KG1 (cell line): ENCODE measurements at places on chromosomes 12 and 14.

DNA sequence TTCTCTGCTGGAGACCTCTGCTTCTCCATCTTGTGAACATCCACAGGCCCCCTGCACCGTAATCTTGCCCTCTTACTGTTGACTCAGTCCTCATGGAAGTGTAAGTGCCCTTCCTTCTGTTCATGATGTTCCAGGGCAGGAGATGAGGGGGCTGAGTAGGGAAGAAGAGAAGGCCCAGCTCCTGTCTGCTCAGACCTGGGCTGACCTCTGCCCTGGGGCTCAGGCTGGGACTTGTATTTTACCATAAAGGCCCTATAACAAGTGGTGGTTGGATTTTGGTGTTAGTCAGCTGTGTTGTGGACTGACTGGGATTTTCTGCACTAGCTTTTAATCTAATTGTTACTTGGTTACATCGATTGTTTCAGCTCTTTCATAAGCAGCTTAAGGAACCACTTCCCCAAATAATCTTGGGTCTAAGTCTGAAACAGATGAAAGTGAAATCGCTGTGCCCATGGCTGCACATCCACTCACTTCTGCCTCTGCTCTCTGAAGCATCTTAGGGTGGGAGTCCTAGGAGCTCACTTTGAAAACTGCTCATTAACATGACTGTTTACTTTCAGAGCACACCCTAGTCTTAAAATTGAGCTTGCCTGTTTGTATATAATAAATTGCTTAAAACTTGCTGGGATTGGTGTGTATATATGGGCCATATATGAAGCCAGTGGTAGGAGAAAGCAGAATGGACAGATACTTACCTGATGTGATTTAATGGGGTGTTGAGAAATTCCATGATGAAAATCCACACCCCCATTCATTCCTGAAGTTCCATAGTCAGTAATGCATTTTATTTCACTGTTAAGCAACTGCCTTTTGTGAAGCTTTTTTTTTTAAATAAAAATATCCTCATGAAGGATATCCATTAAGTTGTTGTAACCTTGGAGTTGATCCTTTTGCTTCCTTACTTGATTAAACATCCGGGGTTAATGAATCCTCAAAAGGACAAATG lies 17.7 kb downstream of the C12orf71 start:
- DNase-seq = no peak

DNA sequence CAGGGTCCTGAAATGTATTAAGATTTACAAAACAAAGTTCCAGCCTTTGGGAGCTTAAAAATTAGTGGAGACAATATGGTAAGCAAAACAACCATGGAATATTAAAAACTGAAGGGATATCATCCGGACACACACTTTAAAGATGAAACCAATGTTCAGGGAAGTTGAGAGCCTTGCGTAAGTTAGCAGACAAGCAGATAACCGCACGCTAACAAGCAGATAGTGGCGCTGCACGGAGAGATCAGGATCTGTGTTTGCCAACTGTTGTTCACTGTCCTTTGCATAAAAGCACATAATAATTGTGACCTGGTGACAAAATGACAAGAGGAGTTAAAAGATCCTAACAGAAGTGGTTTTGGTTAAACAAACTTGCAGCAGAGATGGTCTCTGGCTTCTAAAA lies 14.3 kb upstream of the TMEM229B start:
- DNase-seq = no peak

DNA sequence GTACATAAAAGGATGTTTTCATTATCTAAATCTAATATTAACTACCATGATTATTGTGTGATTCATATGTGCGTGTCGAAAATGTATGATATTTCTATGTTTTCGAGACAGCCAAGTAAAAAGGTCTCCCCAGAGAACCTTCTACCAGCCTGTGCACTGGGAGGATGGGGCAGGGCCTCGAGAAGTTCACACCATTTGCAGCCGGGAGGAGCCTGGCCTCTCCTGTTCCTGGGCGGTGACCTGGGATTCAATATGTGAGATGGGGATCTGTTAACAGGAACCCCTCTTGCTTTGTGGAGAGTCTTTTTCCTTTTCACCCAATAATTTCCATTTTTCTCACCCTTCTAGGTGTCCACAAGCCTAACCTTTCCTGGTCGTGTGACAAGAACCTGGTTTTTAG lies 189.3 kb downstream of the IPO8 start:
- no peak for DNase-seq

GRCh38 chr14:55255979-55256378 lies 15.2 kb upstream of the FBXO34 start:
- no peak for DNase-seq

- no peak for DNase-seq
These were observed 65.7 kb downstream of the TMX1 start for GRCh38 chr14:51305751-51306150.

DNA sequence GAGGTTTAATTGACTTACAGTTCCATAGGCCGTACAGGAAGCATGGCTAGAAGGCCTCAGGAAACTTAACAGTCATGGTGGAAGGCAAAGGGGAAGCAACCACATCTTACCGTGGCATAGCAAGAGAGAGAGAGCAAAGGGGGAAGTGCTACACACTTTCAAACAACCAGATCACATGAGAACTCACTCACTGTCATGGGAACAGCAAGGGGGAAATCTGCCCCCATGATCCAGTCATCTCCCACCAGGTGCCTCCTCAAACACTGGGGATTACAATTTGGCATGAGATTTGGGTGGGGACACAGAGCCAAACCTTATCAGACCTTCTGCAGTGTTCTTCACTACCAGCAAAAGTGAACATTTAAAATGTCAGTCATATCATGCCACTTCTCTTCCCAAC lies 58.9 kb downstream of the USP15 start:
- DNase-seq = no peak

DNA sequence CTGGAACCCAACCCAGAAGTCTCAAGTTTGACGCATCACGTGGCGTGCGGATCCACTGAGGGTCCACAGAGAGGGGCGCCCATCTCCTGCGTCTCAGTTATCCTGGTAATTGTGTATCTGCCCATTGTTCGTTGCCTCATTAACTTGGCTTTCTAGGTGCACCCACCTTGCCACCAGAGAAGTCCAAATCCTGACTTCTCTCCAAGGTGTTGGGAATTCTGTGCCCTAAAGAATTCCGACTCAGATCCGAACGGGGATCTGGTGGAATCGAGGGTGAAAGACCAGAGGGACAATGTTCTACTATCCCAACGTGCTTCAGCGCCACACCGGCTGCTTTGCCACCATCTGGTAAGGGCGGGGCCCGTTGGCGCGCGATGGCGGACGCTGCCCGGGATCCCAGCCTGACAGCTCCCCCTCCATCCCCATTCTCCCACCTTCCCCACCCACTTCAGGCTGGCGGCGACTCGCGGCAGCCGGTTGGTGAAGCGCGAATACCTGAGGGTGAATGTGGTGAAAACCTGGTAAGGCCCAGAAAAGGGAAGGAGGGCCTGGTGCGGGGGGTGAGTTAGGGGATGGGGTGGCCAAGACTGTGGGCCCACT lies 481 bp downstream of the REC8 start:
- no peak for DNase-seq

GRCh38 chr14:94660306-94660946 lies 48.2 kb downstream of the SERPINA3 start:
- no peak for DNase-seq

GRCh38 chr14:97218691-97219430 lies 421.7 kb downstream of the VRK1 start:
- peak; percentile 48 for DNase-seq

GRCh38 chr14:77185093-77185465 lies 3.5 kb downstream of the TMEM63C start:
- no peak for DNase-seq

DNA sequence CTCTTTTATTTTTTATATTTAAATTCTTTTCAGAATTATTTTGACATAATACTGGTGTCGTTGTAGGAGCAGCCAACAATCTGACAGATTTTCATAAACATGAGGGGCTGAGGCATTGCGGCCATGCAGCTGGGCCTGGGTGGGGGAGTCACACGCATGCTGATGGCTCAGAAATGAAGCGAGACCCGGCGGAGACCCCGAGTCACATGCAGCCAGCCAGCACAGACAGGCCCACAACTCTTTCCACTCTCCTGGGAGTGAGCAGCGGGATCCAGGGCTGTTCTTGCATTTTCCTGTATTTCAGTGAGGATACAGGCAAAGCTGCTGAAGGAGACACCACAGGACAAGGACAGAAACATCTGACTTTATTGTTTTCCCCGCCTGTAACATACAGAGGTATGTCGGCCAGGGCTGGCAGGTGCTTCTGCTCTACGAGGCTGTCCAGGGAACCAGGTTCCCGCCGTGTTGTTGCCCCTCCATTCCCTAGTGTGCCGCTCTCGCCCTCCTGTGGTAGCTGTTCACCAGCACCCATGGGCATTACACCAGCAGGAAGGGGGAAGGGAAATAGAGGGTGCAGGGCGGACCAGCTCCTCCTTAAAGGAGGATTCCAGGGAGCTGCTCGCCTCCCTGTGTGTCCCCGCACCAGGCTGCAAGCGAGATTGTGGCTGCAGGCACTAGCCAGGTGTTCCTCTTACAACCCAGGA lies 30.5 kb downstream of the FZD10 start:
- DNase-seq = no peak

DNA sequence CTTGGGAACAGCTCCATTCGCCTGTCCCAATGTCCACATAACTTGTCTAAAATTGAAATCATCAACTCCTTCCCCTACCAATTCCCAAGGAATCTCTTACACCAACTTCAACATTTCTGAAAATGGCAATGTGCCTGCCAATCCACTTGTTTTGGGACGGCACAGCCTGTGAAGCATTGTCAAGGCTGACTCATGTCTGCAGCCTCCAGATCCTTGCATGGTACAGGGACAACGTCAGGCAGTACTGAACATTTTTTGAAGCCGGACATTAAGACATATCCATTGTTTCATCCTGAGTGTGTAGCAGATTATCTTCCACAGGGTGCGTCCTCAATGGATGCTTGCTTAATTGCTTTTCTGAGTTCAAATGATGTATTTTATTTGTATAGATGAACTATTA lies 794.1 kb downstream of the BCL11B start:
- no peak for DNase-seq

DNA sequence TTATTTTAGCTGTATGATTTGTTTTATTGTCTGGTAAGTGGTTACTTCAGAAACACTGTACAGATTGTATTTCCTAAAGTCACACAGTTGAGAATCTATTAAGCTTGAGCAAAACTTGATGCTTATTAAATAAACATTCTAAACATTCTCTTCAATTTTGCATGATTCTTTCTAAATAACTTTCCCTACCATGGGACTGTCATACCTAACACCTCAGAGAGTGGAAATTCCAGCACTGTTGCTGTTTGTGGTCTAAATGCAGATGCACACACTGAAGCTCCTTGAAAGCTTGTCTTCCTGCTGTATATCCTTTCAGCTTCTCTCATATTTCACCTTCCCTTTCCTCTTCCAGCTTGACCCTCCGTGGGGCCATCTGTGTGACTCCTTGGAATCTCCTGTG lies 392.0 kb downstream of the LRIG3 start:
- DNase-seq = no peak

DNA sequence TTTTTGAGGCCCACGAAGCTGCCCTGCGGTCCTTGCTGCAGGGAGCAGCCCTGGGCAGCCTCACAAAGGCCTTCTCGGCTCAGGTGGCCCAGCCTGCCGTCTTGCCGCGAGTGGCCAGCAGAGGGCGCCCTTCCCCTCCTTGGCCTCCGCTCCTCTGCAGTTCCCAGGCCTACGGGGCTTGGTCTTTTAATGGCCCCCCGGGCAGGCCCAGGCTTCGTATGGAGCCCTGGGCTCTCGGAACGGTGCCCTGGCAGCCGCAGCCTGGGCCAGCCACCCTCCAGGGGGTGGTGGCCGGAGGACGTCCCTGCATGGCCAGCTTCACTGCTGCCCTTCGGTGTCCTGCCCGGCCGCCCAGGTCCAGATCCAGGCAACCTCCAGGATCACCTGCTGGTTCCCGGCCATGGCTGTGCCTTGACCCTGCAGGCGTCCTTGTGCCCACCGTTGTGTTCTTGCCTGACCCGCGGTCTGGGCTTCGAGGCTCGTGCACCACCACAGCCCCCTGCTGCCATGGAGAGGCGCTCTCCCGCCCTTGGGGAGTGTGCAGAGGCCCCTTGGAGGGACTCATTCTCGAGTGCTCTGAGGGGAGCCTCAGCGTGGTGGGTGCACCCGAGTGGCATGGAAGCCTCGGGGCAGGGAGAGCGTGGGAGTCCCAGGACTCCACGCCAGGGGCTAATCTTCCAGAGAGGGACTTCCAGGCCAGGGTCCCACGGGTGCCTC lies 9.4 kb downstream of the ASPG start:
- peak; percentile 14 for DNase-seq

DNA sequence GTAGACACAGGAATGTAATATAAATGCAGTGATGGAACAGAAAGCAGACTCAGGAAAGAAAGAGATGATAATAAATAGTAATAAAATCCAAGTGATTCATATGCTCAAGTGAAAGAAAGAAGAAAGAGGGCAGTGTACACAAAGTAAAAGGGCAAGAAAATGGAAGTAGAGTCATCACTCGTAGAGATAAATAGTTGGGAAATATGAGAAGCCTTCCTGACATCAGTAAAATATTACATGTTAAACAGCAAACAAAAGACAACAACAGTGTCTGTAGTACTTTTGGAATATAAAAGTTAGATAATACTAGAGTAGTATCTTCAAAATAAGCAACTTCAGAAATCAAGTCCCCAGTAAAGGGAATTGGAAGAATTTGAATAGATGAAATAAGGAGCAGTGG lies 412.3 kb downstream of the RAD51B start:
- no peak for DNase-seq

DNA sequence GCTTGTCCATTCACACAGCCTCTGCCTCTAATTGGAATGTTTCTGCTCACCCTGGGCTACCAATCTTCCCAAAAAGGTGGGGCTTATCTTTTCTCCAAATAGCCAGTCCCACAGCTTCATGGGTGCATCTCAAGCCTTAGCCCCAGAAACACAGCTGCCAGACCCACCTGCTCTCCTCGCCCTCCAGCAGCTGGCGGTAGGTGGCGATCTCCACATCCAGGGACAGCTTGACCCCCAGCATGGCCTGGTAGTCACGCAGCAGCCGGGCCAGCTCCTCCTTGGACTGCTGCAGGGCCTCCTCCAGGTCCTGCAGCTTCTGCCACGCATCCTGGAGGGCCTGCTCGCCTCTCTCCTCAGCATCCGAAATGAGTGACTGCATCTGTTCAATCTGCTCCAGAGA lies 11.1 kb downstream of the KRT77 start:
- no peak for DNase-seq

- no peak for DNase-seq
These were observed 87.3 kb upstream of the DIO3 start for GRCh38 chr14:101473795-101474562.

GRCh38 chr12:27523305-27523641 lies 733 bp upstream of the PPFIBP1 start:
- no peak for DNase-seq

DNA sequence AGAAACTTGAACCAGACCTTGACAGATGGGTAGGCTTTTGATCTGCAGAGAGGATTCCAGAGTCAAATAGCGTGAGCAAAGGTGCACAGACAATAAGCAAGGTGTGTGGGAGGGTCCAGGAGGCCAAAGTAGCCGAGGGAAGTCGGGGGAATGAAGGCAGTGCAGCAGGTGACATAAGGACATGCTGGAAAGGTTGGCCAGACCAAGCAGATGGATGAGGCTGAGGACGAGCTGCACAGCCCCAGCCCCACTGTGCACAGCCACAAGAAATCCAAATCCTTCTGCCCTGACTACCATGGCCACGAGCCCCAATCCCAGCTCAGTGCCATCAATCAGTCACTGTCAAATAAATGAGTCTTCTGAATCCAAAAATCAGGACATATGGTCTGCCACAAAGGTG lies 5.4 kb downstream of the TTC7B start:
- no peak for DNase-seq

GRCh38 chr14:97757491-97757890 lies 960.3 kb downstream of the VRK1 start:
- DNase-seq = no peak

- DNase-seq = no peak
These were observed 383.3 kb downstream of the ALG10 start for GRCh38 chr12:34405286-34406227.
